Activated CD4-positive, alpha-beta T cell treated with anti-CD3 and anti-CD28 coated beads, Interleukin-2, Interleukin-6, amounts not matched to agents 100 ng/mL and 50 ng/mL, durations not matched to agents 16 hours and 8 hours (primary cell): ENCODE measurements at places on chromosomes 13 and 19.
A peak's percentile ranks its signal among the peaks of the same experiment; 100 is the strongest.

DNA sequence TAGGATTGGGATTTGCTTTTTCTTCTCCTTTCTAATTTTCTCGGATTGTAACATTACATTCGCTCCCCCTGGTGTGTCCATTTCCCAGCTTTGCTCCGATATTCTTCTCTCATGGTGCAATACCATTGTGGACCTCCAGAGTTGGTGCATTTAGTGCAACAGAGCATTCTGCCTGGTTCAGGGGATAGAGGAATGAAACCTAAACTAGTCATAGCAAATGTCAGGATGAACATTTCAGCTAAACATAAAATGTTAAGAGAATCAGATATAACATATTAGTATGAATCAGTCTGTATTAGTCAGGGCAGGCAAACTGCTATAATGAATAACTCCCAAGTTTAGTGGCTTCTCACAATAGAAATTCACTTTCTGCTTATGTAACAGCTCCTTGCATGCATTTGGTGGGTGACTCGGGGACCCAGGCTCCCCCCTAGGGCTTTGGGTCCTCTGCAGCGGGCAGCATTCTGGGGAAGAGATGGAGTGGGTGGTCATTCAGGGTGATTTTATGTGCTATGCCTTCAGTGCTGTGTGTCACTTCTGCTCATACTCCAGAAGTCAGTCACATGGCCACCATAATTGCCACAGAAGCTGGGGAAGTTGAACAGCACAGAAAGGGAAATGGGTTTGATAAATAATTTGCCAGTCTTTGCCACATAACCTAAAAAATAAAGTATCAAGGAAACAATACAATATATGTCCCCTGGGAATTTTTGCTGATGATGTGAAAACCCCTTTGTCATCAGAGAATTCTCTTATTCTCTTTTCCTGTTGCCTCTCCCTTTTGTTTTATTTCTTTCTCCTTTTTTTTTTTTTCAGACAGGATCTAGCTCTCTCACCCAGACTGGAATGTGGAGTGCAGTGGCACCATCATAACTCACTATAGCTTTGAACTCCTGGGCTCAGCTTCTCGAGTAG lies 111.0 kb downstream of the HSPH1 start:
- DNase-seq: peak; percentile 36

- no peak for DNase-seq
Observed at GRCh38 chr19:277581-278165, 13.5 kb downstream of the PLPP2 start.

DNA sequence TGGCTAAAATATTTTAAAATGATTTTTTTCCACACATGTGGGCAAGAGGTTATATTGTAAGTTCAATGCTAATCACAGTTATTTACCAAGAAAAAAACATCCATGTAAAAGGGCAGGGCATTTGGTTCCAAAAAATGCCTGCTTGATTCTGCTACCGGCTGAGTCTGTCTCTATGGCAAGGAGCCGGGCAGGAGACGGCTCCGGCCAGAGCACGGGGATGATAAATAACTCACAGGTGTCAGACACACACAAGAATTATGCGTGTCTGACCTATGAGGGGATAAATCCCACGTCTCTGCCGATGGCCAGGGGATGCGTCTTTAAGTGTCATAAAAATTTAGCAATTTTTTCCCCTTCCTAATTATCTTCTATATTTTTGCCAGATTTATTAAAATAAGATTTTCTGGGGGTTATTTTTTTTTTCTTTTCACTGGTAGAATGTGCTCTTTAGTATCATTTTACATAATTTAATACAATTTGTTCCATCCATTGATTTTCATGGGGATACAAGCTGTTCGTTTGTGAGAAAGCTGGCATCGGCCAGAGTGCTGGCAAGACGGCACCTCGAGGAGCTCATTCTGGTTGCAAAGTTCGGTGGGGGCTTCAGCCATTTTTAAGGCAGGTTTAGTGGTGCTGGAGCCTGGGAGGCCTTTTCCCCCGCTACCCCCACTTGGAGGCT lies 253.9 kb downstream of the ZNF536 start:
- DNase-seq: no peak

DNA sequence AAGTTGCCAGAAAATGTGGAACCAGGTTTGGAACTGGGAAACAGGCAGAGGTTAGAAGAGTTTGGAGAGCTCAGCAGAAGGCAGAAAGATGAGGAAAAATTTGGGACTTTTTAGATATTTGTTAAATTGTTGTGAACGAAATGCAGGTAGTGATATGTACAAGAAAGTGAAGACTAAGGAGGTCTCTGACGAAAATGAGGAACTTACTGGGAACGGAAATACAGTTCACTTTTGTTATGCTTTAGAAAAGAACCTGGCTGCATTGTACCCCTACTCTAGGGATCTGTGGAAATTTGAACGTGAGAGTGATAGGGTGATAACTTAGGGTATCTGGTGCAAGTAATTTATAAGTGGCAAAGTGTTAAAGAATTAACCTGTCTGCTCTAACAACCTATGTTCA lies 632.4 kb downstream of the SLITRK5 start:
- no peak for DNase-seq

GRCh38 chr13:82480415-82480814 lies 1401.9 kb downstream of the SLITRK1 start:
- no peak for DNase-seq

- DNase-seq: no peak
Observed at GRCh38 chr13:21045100-21045499, 16.3 kb downstream of the LATS2 start.

DNA sequence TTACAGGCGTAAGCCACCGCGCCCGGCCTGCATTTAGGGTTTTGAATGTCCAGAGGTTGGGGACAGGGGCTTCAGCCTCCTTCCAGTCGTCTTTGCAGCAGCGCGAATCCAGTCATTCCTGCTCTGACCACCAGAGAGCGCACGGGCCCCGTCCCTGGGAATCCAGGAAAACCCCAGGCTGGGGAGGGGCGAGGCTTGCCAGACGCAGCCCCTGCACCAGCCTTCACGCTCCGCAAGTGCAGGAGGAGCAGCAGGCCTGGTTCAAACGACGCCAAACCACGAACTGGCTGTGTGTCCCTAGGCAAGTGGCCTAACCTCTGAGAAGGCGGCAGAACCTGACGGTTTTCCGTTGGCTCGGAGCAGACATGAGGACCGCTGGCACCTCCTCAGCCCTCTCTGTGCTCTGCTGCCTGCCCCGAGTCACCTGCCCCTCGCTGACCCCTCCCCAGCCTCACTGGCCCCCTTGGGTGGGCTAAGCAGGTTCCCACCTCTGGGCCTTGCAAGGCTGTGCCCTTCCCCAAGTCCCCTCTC lies 2.0 kb upstream of the RNF126 start:
- peak; percentile 87 for DNase-seq

GRCh38 chr19:44680536-44680935 lies 9.3 kb downstream of the CEACAM19 start:
- no peak for DNase-seq

- no peak for DNase-seq
Observed at GRCh38 chr13:85694992-85695391, 104.2 kb downstream of the SLITRK6 start.

DNA sequence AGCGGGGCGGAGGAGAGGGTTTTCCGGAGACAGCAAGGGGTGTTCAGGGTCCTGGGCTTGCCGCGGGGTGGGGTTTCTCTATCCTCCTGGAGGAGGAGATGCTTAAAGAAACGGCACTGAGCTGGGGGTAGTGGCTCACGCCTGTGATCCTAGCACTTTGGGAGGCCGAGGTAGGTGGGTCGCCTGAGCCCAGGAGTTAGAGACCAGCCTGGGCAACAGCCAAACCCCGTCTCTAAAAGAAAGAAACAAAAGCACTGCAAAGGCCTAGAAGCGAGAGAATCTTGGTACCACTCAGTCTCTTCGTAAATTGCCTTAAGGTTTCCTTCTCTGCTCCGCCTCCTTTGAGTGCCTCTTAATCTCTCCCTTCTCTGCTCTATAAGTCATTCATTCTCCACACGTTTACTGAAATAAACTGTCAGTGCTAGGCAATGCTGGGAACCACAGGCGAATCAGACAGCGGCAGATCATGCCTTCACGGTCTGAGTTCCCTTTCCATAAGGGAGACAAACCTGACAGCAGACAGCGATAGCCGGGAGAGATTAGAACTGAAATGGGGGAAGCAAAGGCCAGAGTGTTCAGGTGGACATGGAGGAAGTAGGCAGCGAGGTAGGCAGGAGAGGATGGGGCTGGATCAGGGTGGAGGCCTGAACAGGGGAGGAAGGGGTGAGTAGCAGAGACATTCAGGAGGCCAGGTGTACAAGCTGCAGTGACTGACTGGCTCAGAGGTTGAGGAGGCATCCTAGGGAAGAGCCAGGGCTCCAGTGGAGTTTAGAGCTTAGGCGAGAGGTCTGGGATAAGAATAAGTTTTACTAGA lies 580 bp downstream of the EIF3K start:
- no peak for DNase-seq

GRCh38 chr13:77946522-77946921 lies 27.9 kb upstream of the EDNRB start:
- DNase-seq: no peak
